ENCODE measurements at places on chromosomes 13 and 19. TPM values are rescaled to one million over a fixed set of nuclear protein-coding genes. Genes with fewer than 3 reads are reported as not detected.

GRCh38 chr13:54226876-54227275, 1198.3 kb downstream of the OLFM4 start:
- H3K36me3 ChIP-seq: no peaks in the 10 kb centered on the region
- H3K4me1 ChIP-seq: no peaks in the 10 kb centered on the region
- DNase-seq: no peak
- no peak overlapping the region for H3K27ac ChIP-seq
- H3K27me3 ChIP-seq: no peaks in the 10 kb centered on the region
- H3K4me3 ChIP-seq: no peak overlapping the region

Gene RGCC
- polyA plus RNA-seq: 61.8 TPM

Gene GPR12
- polyA plus RNA-seq: 0.22 TPM

DNA sequence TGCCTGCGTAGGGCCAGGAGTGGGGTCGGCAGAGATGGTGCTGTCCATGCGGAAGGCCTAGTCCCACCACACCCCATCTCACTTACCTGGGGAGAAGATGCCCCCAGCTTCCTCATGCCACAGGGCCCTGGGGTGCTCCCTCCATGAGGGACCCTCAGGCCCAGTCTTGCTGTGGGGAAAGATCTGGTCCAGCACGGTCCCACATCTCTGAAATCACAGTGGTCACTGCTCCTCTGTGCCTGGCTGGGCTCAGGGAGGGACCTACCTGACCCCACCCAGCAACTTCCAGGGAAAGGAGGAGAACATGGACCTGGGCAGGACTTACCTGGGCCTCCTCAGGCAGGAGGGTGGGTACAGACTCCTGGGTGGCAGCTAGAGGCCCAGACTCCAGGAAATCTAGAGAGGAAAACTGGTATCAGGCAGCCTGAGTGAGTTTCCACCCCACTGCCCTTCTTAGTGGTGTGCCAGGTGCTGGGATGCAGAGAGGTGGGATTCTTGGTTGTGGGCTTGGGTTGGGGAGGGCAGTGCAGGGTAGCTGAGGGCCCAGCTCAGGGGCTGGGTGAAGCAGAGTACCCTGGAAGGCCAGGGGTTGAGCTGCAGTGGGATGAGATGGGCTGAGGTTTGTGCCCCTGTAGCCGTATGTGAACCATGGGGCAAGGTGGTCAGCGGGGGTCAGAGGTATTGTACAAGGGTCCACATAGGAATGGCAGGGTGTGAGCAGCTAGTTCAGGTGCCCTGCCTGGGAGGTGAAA, 3.8 kb downstream of the MZF1 start:
- H3K36me3 ChIP-seq: no peaks in the 10 kb centered on the region
- no peak overlapping the region for H3K4me3 ChIP-seq
- no peak for DNase-seq
- H3K27ac ChIP-seq: no peak overlapping the region
- no peaks in the 10 kb centered on the region for H3K27me3 ChIP-seq
- peaks cover 17% of the 10 kb centered on the region for H3K4me1 ChIP-seq

- no peak overlapping the region for H3K27ac ChIP-seq
- H3K4me1 ChIP-seq: no peaks in the 10 kb centered on the region
- DNase-seq: no peak
- H3K36me3 ChIP-seq: no peaks in the 10 kb centered on the region
- no peaks in the 10 kb centered on the region for H3K27me3 ChIP-seq
Measured at GRCh38 chr13:94640721-94641120, 39.1 kb downstream of the GPR180 start.

DNA sequence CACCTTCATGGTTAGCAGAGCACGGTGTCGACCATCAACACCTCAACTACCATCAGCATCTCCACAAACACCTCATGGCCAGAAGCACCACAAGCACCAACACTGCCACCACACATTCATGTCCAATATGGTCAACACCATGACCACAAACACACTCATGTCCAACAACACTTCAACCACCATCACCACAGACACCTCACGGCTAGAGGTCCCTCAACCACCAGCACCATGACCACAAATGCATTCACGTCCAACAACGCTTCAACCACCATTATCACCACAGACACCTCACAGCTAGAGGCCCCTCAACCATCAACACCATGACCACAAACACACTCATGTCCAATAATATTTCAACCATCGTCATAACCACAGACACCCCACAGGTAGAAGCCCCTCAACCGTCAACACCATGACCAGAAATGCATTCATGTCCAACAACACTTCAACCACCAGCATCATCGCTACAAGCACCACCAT, 10.2 kb downstream of the TRAPPC5 start:
- no peak overlapping the region for H3K4me3 ChIP-seq
- H3K4me1 ChIP-seq: no peaks in the 10 kb centered on the region
- peaks cover 19% of the 10 kb centered on the region for H3K27me3 ChIP-seq
- H3K27ac ChIP-seq: no peak overlapping the region
- no peak for DNase-seq

DNA sequence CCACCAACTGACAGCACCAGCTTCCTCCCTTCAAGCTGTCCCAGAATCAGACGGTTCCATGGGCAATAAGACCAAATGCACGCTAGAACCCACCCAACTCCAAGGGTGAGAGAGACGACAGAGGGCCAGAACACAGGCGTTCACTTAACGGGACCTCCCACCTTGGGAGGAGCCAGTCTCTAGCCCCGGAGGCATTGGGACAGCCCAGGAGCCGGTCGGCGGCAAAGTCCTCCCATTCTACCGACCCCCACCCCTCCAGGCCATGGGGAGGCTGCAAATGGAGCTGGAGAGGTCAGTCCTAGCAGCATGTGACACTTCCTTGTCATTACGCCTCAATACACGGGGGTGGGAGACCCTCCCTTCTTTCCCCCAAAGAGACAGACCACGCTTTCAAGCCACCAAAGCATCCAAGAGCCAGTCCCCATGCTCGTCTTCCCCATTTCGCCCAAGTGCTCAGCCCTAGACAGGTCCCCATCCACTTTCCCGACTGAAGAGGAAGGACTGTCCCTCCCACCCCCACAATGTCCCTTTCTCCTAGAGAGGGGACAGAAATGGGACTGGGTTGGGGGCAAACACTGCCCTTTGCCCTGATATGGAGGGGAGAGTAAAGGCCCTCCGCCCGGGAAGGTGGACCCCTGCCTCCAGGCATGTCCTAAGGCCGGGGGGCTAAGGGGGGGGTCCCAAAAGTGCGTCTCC, 964 bp downstream of the KHSRP start:
- peak overlapping the region; percentile 90 for H3K4me3 ChIP-seq
- H3K27me3 ChIP-seq: no peaks in the 10 kb centered on the region
- H3K36me3 ChIP-seq: peaks cover 5% of the 10 kb centered on the region
- H3K27ac ChIP-seq: peak overlapping the region; percentile 71
- H3K4me1 ChIP-seq: peaks cover 22% of the 10 kb centered on the region

Gene HCN2
- 0.90 TPM for polyA plus RNA-seq

GRCh38 chr19:873084-873483, 13.6 kb downstream of the CFD start:
- no peak overlapping the region for H3K4me3 ChIP-seq
- peaks cover 15% of the 10 kb centered on the region for H3K4me1 ChIP-seq
- no peak for DNase-seq
- H3K36me3 ChIP-seq: no peaks in the 10 kb centered on the region

Gene KRTDAP
- not detected for polyA plus RNA-seq

DNA sequence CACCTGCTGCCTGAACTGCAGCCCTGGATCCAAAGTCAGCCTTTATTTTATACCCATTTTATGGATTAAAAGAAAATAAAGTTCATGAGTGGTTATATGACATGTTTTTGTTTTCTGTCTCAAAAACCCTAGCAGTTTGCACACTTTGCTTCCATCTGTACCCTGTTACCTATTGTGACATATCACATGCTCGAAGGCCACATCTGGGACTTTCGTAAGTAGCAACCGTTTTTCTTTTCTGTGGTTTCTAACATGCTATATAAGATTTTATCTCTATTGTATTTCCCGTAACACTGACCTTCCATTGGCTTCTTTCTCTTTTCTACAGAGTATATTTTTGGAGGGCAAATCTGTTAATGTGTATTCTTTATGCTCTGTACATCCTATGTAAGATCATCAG, 1007.2 kb downstream of the PCDH9 start:
- H3K4me3 ChIP-seq: no peak overlapping the region
- H3K27me3 ChIP-seq: no peaks in the 10 kb centered on the region
- no peaks in the 10 kb centered on the region for H3K36me3 ChIP-seq
- no peaks in the 10 kb centered on the region for H3K4me1 ChIP-seq
- no peak overlapping the region for H3K27ac ChIP-seq
- DNase-seq: no peak

- H3K4me1 ChIP-seq: no peaks in the 10 kb centered on the region
- H3K27me3 ChIP-seq: no peaks in the 10 kb centered on the region
- H3K36me3 ChIP-seq: no peaks in the 10 kb centered on the region
Measured at GRCh38 chr13:113741191-113741668, 17.8 kb upstream of the TMEM255B start.

DNA sequence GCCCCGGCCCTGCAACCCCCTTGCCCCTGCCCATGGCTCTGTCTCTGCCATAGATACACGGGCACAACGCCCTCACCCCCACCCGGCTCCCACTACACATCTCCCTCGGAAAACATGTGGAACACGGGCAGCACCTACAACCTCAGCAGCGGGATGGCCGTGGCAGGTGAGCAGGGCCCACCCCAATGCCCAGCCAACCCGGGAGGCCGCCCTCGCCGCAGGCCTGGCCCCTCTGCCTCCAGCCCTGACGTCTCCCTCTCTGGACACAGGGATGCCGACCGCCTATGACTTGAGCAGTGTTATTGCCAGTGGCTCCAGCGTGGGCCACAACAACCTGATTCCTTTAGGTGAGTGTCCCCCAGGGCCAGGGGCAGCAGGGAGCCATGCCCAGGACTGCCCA, 7.7 kb downstream of the YIPF2 start:
- peaks cover 87% of the 10 kb centered on the region for H3K36me3 ChIP-seq
- no peak for DNase-seq
- no peaks in the 10 kb centered on the region for H3K27me3 ChIP-seq
- H3K4me1 ChIP-seq: no peaks in the 10 kb centered on the region

Gene PSG1
- polyA plus RNA-seq: not detected

- peaks cover 55% of the 10 kb centered on the region for H3K36me3 ChIP-seq
- H3K4me1 ChIP-seq: no peaks in the 10 kb centered on the region
- no peak overlapping the region for H3K4me3 ChIP-seq
- no peak for DNase-seq
Measured at GRCh38 chr19:12626958-12627357, 16.2 kb downstream of the ZNF791 start.

Gene ZFP30
- polyA plus RNA-seq: 4.2 TPM

- no peak overlapping the region for H3K4me3 ChIP-seq
- H3K36me3 ChIP-seq: no peaks in the 10 kb centered on the region
- no peaks in the 10 kb centered on the region for H3K4me1 ChIP-seq
- H3K27me3 ChIP-seq: peaks cover 6% of the 10 kb centered on the region
- DNase-seq: no peak
Measured at GRCh38 chr13:111904701-111905608, 162.0 kb upstream of the SOX1 start.

- no peak overlapping the region for H3K4me3 ChIP-seq
- H3K27ac ChIP-seq: no peak overlapping the region
- H3K4me1 ChIP-seq: no peaks in the 10 kb centered on the region
- H3K36me3 ChIP-seq: no peaks in the 10 kb centered on the region
- H3K27me3 ChIP-seq: peaks cover 6% of the 10 kb centered on the region
- DNase-seq: no peak
Measured at GRCh38 chr19:4130744-4131438, 7.0 kb upstream of the MAP2K2 start.

Gene C1QTNF9B
- polyA plus RNA-seq: 3.1 TPM

DNA sequence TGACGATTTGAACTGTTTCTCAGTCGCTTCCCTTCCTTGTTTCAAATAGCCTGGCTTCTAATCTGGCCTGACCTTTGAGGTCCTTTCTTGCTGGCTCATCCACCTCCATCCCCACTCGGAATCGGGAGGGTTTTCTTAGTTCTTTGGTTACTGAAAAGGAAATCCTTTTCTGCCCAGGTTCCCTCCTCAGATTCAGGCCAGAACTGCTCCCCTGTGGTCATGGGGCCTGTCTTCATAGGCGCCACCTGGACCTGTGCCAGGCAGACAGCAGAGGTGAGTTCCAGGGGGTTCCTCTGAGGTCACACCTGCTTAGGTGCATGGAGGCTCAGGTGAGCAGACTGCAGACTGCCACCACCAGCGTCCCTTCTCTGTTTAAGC, 62.4 kb downstream of the AKAP11 start:
- no peaks in the 10 kb centered on the region for H3K27me3 ChIP-seq
- no peak for DNase-seq
- H3K27ac ChIP-seq: no peak overlapping the region
- no peak overlapping the region for H3K4me3 ChIP-seq

Data from heart right ventricle (tissue), 16 donors.